SW 1271 (cell line): ENCODE measurements at places on chromosomes 6 and 20.

- no peak for DNase-seq
These were observed 68.2 kb upstream of the STXBP5 start for GRCh38 chr6:147136057-147136456.

DNA sequence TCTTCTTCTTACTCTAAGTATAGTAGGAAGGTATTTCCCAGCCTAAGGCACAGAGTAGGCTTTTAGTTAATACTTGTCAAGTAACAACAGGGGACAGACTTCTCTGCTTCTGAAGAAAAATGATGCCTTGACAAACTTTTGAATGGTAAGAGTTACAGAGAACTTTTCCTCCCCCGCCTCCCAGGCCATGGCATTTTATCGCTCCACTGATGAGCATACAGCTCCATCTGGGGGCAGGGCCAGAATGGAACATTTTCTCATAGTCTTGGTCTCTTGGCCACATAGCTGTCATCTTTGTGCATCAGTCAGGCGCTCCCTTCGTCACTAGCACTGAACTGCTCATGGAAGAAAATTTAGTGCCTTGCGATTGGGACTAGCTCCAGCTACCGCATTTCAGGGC, 1066.8 kb upstream of the CITED2 start:
- DNase-seq, result peak; percentile 51

DNA sequence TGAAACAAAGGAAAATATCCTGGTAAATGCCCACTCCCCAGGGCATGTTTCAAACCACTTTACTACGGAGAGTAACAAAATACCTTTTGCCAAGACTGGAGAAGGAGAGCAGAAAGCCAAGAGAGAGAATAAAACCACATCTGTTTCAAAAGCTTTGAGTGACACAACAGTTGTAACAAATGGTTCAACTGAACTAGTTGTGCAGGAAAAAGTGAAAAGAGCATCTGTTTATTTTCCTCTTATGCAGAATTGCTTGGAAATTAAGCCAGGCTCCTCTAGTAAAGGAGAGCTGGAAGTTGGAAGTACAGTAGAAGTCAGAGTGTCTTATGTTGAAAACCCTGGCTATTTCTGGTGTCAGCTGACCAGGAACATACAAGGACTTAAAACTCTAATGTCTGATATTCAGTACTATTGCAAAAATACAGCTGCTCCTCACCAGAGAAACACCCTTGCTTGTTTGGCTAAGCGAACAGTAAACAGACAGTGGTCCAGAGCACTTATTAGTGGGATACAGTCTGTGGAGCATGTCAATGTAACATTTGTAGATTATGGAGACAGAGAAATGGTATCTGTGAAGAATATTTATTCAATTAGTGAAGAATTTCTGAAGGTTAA, 2.6 kb downstream of the TDRD6 start:
- DNase-seq, result no peak

DNA sequence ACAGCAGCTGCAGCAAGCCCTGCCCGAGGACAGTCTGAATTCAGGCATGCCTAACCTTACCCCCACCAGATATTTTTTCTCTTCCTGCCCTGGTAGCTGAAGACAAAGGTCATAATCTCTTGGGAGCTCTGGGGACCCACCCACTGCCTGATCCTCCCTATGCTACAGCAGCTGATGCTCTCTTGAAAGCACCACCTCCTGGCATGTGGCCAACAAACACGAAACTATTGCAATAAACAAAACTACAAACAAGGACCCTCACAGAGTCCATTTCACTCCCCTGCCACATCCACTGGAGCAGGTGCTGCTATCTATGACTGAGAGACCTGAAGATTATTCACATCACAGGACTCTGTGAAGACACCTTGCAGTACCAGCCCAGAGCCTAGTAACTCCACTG, 238.5 kb upstream of the HS3ST5 start:
- DNase-seq, result no peak

DNA sequence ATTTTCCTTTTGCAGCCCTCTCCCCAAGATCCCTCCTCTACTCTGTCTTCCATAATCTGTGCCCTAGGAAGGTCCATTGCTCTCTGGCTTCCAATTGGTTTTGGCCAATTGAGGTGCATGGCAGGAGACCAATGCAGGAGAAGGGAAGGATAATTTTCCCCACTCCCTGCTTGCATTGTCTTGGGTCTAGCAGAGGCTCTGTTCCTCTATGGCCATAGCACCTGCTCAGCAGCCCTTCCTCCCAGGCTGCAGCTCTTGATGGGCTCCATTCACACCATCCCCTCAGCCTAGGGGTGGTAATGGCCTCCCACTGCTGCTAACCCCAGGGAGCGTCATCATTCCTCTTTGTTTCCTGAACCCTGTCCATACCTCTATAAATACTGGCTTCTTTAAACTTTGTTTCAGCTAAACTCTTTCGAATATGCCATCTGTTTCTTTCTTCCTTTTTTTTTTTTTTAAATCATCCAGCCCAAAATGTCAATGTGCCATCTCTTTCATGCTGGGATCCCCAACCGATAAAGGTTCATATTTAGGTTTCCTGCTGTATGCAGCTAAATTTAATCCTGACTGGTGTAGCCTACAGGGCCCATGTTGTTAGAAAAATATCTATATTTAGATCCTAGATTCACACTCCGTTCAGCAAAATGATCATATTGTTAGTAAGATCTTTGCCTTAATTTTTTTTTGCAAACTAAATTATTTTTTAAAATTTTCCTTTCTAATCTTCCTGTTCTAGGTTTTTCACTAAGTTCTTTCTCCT, 63.8 kb downstream of the HECA start:
- no peak for DNase-seq

DNA sequence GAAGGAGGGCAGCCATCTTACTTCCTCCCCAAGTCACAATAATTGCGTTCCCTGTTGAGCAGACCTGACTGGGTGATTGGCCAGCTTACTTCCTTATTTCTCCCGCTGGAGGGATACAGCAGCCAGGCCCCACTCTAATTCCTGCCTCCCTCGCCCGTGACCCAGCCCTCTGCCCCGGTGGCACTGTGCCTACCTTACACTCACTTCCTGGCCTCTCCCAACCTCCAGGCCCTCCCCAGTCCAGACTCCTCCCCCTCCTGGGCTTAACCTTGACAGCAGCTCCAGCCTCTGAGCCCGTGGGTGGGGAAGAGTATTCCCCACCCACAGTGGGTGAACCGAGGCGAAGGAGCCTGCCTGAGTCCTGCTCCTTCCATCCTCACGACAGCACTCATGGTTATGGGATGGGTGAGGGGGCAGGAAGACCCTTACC, 3.0 kb downstream of the BAK1 start:
- no peak for DNase-seq

- no peak for DNase-seq
These were observed 21.8 kb downstream of the MAN1A1 start for GRCh38 chr6:119327810-119328209.

DNA sequence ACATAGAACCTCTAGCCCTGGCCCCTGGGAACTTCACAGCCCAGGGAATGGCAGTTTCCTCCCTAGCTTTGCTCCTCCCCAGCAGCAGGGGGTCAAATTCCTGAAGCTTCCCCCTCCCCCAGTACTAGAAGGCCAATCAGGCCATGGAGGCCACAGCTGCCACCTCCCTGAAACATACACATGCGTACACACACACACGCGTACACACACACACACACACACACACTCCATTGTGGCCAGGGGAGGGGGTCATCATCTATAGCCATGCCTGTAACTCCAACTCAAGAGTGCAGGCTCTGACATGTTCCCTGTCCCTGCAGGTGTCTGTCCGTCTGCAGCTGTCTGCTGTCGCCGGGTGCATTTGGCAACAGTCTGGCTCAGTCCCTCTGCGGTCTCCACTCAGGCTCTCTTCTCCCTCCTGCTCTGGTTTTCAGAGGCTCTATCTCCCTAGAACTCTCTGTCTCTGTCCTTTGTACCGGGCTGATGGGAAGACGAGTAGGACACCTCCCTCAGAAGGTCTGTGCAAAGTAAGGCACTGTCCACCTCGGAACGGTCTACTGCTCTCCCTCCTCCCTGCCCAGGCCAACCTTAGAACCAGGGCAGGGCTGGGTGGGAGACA, 1.4 kb downstream of the LRFN2 start:
- no peak for DNase-seq

DNA sequence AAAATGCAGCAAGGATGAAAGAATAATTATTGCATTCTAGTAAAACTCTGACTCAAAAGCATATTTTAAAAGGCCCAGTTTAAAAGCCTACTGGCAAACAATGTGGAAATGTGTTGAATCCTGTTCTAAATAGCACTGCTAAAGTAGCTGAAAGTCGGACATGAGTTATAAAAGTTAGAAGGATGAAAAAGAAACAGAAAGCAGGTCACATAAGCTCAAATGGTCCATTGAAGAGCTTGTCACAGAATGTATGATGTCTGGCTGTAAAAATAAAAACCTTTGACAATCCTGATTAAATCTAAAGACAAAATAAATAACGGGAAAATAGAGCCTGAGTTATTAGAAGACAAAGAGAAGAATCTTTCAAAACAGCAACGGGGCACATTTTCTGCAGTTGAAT, 218.6 kb upstream of the UFL1 start:
- DNase-seq, result no peak

DNA sequence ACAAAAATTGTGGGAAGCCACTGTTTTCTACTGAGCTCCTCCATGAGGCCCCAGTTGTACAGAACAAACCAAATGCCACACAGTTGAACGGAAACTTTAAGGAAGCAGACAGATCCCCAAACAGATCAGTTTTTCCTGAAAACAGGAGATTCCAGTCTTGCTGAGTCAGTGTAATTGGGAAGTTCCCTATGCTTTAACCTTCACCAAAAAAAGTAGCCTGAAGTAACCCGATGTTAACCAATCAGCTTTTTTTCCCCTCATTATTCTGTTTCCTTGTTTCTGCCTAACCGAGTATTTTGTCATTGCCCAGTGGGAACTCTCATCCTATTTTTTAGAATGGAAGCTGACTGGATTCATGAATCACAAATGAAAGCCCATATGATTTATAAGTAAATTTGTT, 36.7 kb downstream of the MARCKS start:
- DNase-seq, result no peak

- DNase-seq, result no peak
These were observed 54.7 kb downstream of the CDK19 start for GRCh38 chr6:110760589-110760988.

- DNase-seq, result no peak
These were observed 11.6 kb upstream of the KCNG1 start for GRCh38 chr20:51034476-51034875.

GRCh38 chr6:117404548-117404947, 21.2 kb downstream of the ROS1 start:
- no peak for DNase-seq

- no peak for DNase-seq
These were observed 98.9 kb downstream of the FAM120B start for GRCh38 chr6:170405311-170405975.

DNA sequence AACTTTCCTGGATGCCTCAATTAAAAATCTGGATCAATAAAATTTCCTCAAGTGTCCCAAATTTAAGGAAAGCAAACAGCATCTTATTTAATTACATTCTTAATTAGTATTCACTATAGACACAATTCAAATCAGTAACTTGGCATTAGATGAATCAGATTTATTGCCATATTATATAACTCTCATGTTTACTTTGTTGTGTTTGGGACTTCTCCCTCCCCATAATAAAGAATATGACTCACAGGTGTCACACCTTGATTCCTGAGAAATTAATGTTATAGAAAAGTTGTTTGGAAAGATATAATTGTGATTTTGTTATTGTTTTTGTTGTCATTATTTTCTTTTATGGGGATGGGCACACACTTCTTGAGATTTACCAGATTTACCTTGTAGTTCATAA, 18.4 kb downstream of the EYA4 start:
- DNase-seq, result no peak

DNA sequence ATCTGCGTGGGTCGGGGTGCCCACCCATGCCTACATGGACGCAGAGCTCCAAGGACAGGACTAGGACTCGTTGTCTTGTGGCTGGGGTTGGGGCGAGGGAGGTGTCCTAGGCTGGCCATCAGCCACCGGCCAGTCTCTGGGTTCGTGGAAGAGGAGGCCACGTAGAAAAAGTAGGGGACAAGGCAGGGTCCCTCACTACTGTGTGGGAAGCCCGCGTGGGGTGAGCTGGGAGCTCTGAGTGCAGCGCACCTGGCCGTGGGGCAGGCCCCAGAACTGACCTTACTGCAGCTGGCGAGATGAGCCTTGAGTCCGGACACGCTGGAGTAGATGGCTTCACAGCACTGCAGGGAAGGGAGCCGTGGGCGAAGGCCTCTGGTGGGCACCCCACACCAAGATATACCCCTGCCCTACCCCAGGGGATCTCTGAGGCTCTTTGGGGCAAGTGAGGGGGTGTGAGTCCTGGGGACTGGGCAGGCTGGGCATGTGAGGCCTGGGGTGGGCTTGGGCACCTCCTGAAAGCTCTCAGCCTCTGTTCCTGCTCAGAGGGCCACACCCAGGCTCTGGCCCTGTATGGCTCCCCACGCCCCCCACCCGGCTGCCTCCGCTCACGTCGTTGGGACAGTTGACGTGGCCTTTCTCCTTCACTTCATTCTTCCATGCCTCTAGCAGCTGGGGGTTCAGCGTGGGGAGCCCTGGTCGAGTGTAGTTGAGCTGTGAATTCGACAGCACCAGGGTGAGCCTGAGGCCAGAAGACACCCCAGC, 5.6 kb upstream of the UCKL1 start:
- no peak for DNase-seq

GRCh38 chr6:104218116-104218515, 641.6 kb downstream of the HACE1 start:
- no peak for DNase-seq

DNA sequence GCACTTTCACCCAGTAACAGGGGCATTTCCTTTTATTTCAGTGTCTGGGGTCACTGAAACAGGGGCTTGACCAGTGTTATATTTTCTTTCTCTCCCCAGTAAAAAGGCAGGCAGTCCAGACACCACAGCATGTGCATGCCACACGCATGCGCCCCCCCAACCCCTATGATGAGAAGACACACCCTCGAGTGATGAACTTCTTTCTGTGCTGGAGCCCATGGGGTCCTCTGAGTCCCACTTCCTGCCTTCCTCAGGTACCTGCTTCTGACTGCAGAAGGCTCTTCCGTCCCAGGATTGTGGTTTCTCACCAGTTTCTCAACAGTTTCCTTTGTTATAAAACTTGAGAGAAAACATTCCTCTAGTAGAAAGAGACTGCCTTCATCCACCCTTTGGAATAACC, 45.7 kb upstream of the TMEM181 start:
- no peak for DNase-seq

GRCh38 chr6:36968266-36968977, 13.9 kb downstream of the PI16 start:
- DNase-seq, result no peak

- no peak for DNase-seq
These were observed 213.7 kb downstream of the SYNE1 start for GRCh38 chr6:152423216-152424103.

DNA sequence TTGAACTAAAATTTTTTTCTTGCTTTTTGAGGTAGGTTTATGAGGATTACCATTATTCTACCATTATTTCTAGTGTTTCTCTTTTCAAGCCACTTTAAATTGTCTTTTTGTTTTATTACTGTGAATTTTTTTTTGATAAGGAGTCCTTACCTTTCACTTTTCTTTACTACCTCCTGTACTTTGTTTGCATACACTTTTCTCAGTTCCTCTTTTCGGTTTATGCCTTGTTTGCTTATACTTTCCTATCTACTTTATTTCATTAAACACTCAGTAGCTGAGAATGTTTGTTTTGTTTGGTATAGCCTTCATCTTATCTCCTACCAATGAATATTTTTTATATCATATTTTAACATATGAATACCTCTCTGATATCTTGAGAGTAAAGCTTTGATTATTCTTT, 147.9 kb downstream of the TFAP2B start:
- no peak for DNase-seq

GRCh38 chr6:154937306-154938220, 57.6 kb upstream of the TIAM2 start:
- no peak for DNase-seq
